Type B pancreatic cell (in vitro differentiated cells): ENCODE measurements at places on chromosomes 11 and 22. TPM values are rescaled to one million over a fixed set of nuclear protein-coding genes. Genes with fewer than 3 reads are reported as not detected.

The SLC22A12 gene
- not detected in 2 replicates for total RNA-seq

The FANCF gene
- total RNA-seq = 22.5 and 23.2 TPM in 2 replicates

The PPP2R5B gene
- total RNA-seq = 14.8 and 19.4 TPM in 2 replicates

The ANKK1 gene
- total RNA-seq = 0.36 and 0.53 TPM in 2 replicates

The NCR3LG1 gene
- total RNA-seq = 6.0 and 12.3 TPM in 2 replicates

The ESAM gene
- total RNA-seq = 3.6 and 3.7 TPM in 2 replicates

- H3K4me1 ChIP-seq = peaks cover 6% of the 10 kb centered on the region
- no peak for DNase-seq
- no peaks in the 10 kb centered on the region for H3K27me3 ChIP-seq
- H3K27ac ChIP-seq = no peak overlapping the region
- H3K4me3 ChIP-seq = no peak overlapping the region
Measured at GRCh38 chr11:122843281-122844141, 5.2 kb downstream of the CRTAM start.

GRCh38 chr22:43502306-43502874, 90.6 kb downstream of the MPPED1 start:
- no peak overlapping the region for H3K27ac ChIP-seq
- H3K36me3 ChIP-seq = no peaks in the 10 kb centered on the region
- H3K4me1 ChIP-seq = no peaks in the 10 kb centered on the region
- DNase-seq = no peak
- no peaks in the 10 kb centered on the region for H3K27me3 ChIP-seq
- H3K4me3 ChIP-seq = no peak overlapping the region

DNA sequence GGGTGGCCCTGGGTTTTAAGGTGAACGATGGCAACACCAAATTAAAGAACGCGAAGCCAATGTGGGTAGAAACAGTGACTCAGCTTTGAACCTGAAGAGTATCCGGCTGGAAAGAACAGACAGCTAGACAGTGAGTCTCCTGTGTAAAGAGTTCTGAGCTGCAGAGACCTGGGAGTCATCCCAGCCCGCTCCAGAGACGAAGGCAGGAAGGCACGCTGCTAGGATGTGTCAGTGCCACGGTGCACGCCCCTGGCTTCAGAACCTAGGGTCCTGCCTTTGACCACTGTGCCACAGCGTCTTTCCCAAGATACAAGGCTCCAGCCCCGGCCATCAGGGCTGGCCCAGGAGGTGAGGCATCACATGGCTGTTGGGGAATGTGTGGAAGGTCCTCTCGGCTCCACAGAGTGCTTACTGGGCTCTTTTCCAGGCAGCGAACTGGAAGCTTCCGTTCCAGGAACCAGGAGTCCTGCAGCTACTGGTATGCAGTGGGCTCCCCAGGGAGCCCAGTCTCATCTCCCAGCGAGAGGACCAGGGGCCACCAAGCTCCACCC, 29.9 kb downstream of the LRFN4 start:
- no peaks in the 10 kb centered on the region for H3K36me3 ChIP-seq
- no peak for DNase-seq
- no peaks in the 10 kb centered on the region for H3K27me3 ChIP-seq
- H3K4me3 ChIP-seq = no peak overlapping the region
- H3K4me1 ChIP-seq = peaks cover 31% of the 10 kb centered on the region

DNA sequence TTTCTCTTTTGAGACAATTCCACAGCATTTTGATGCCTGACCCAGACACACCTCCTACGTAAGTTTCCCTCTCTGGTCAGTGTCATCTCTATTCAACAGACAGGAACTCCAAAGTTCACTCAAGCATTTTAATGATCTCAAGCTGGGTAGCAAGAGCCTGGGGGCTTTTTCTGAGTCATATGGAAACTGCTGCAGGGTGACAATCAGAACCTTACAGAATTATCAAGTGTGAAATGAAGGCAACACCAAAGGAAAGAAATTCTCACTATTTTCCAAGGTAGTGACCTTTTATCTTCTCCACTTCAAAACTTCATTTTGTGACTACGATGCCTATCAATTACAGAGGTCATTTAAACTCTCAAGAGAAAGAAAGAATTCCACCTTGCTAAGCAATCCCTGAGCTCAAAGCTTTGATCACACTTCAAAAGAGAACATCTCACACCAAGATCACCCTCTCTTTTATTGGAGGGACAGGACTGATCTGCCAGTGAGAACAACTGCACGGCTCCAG, 229.0 kb upstream of the ZC3H12C start:
- H3K4me1 ChIP-seq = peaks cover 5% of the 10 kb centered on the region
- no peak for DNase-seq
- H3K36me3 ChIP-seq = no peaks in the 10 kb centered on the region
- peak overlapping the region; percentile 7 for H3K27ac ChIP-seq

GRCh38 chr11:62879235-62879978, 1.3 kb upstream of the SLC3A2 start:
- peaks cover 30% of the 10 kb centered on the region for H3K36me3 ChIP-seq
- H3K4me3 ChIP-seq = peak overlapping the region; percentile 100
- no peak for DNase-seq
- H3K27ac ChIP-seq = peak overlapping the region; percentile 100

GRCh38 chr11:83220260-83220659, 26.7 kb downstream of the ANKRD42 start:
- H3K27ac ChIP-seq = no peak overlapping the region
- H3K27me3 ChIP-seq = peaks cover 11% of the 10 kb centered on the region
- DNase-seq = no peak
- no peaks in the 10 kb centered on the region for H3K4me1 ChIP-seq

DNA sequence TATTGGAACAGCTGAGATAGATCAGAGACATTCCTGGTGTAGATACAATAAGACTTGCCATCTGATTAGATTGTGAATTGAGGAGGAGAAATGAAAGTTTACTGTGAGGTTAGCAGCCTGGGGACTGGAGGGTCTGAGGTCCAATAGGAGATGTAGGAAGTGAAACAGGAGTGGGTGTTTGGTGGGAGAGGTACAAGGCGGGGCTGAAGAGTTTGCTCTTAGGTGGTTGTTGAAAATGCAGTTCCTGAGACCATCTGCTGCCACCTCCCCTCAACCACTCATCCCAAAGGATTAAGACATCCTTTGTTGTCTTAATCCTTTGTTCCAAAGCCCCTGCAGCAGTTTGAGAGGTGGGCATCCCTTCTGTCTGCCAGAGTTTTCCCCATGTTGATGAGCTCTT, 14.8 kb downstream of the PIWIL4 start:
- peaks cover 11% of the 10 kb centered on the region for H3K36me3 ChIP-seq
- peak overlapping the region; percentile 17 for H3K27ac ChIP-seq
- H3K27me3 ChIP-seq = no peaks in the 10 kb centered on the region

DNA sequence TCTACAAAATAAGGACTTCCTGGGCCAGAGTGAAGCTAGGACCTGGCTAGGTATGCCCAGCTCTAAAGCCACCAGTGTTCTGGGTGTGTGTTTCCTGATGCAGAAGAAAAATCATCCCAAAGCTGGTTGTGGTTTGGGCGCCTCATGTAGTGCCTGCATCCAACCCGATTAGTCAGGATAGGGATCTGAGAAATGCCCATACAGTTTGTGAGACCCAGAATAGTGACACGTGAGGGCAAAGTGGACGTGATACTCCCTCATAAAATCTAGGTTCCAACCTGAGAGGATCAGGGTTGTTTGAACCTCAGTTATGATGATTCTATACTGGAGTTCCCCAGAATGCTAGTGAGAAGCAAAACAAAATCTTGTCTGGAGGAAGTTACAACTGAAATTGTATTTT, 238.4 kb downstream of the TBC1D22A start:
- H3K36me3 ChIP-seq = peaks cover 3% of the 10 kb centered on the region
- peaks cover 5% of the 10 kb centered on the region for H3K4me1 ChIP-seq

GRCh38 chr22:37627121-37627520, 12.3 kb upstream of the SH3BP1 start:
- no peak overlapping the region for H3K27ac ChIP-seq
- peaks cover 8% of the 10 kb centered on the region for H3K4me1 ChIP-seq
- H3K27me3 ChIP-seq = no peaks in the 10 kb centered on the region
- peaks cover 4% of the 10 kb centered on the region for H3K36me3 ChIP-seq
- DNase-seq = no peak

GRCh38 chr11:120063686-120064340, 74.1 kb downstream of the TRIM29 start:
- no peak overlapping the region for H3K4me3 ChIP-seq
- H3K4me1 ChIP-seq = peaks cover 30% of the 10 kb centered on the region
- peak overlapping the region; percentile 84 for H3K27ac ChIP-seq
- peaks cover 3% of the 10 kb centered on the region for H3K27me3 ChIP-seq
